Activated naive CD4-positive, alpha-beta T cell treated with Interleukin-2 at 50 U/mL for 16 hours (primary cell): ENCODE measurements at places on chromosomes 1 and 21.

DNA sequence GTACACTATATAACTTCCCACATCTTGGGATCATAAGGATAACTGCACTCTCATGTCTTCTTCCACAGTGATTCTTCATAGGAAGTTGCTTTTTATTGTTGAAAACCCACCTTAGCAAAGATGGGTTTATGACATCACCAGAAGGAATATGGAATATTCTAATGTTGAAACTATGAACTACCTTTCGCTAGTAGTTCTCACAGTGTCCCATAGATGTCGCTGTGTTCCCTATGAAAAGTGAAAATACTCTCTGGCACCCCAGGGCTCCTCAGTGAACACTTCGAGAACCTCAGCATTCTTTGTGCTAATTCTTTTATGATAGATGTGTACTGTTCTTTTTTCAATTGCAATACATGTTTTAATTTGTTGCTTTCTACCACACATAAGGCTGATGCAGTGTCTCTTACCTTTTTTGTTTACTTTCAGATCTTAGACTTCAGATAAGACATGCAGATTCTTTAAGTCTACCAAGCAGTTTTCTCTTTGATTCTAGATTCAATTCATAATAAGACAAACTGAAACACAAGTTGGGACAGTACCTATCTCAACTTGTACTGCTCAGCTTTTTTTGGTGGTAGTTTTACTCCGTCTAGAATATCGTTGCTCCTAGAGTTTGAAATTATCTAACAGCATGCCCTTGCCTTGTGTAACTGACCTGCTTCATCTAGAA is 90.8 kb downstream of the GTF2B start:
- peak; percentile 32 for DNase-seq

DNA sequence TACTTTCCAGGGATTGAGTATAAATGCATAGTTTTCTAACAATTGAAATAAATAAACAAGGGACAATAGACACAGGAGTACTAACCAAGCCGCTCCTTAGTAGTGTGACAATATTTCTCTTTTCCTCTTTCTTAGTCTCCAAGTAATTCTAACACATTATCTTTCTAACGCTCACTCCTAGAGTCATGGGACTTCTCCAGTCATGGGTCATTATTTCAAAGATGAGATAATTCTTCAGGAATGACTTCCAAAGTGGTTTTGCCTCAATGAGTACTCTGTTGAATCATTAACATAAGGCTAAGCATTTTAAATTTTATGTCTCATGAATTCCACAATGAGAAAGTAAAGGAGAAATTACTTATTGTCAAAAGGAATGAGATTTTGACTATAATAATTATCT is 605.8 kb upstream of the ADAMTS5 start:
- no peak for DNase-seq

GRCh38 chr1:159898527-159898926 is 1.4 kb downstream of the CFAP45 start:
- DNase-seq = no peak

- DNase-seq = no peak
These were observed 23.9 kb downstream of the TRPM2 start for GRCh38 chr21:44377201-44377921.

DNA sequence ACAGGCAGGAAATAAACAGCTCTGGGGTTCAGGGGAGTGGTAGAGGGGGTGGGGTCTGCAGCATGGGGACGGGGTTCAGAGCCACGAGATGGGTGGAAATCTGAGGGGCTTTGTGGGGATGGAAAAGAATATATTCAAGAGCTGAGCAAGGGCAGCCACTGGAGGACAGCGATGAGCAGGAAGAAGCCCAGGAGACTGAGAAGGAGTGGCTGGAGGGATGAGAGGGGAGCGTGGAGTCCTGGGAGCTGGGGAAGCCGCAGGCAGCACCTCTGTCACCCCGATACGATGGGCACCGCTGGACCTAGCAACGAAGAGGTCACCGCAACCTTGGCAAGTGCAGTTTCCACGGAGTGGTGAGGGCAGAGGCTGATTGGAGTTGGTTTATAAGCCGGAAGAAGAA is 10.0 kb upstream of the KCNAB2 start:
- DNase-seq = no peak

- DNase-seq = no peak
These were observed 429.4 kb upstream of the TMPRSS15 start for GRCh38 chr21:18832950-18833349.

DNA sequence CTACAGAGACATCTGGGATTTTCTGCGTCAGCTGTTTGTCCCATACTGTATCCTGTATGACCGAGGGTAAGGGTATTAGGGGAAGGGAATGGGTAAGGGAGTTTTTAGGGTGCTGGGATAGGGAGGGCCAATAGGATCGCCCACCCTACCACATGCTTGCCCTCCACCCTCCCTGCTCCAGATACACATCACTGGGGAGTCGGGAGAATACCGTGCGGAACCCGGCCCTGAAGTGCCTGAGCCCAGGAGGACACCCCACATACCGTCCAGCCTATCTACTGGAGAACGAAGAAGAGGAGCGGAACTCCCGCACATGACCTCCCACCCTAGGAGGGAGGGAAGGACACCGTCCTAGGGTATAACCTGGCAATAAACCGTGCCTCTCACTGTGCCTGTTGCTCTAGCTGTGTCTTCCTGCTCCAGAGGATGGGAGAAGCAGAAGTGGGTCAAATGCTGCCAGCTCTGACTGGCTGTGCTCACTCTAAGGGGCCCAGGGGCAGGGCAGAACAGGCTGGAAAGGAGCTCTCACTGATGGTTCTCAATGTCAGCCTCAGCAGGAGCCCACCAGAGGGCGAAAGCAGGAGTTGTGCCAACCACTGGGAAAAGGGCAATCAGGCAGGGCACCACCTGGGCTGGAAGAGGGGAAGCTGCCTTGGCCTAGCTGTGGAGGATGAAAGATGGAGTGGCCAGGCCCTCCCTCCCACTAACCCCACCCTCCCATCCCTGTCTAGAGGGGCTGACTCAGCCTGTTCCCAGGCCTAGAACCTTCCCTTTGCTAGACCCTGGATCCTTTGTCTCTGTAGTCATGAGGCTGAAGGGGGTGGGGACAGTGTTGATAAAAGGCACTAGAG is 440 bp upstream of the LENEP start:
- DNase-seq = no peak

GRCh38 chr1:234325878-234326496 is 47.3 kb upstream of the COA6 start:
- peak; percentile 42 for DNase-seq

DNA sequence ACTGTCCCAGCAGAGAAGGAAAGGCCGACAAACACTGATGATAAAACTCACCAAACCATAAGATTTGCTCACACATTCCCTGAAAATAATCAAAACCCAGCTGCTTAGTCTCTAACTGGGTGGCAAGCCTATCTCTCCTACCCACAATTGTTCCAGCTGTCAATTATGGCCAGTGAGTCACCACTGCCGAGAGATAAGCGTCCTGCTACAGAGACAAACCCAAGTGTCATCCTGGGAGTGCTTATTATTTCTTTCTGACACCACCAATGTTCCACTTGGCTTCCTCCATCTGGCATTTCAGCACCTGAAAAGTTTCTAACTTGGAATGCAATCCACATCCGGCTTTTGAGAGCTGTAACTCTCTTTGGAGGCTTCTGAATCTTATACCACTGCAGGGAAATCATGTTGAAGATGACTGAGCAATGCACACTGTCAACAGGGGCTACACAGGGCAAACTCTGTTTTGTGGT is 51.5 kb upstream of the VAV3 start:
- no peak for DNase-seq

- no peak for DNase-seq
These were observed 5.8 kb downstream of the ZMYND12 start for GRCh38 chr1:42450061-42450460.

GRCh38 chr1:15081102-15081501 is 72.4 kb upstream of the TMEM51 start:
- no peak for DNase-seq

DNA sequence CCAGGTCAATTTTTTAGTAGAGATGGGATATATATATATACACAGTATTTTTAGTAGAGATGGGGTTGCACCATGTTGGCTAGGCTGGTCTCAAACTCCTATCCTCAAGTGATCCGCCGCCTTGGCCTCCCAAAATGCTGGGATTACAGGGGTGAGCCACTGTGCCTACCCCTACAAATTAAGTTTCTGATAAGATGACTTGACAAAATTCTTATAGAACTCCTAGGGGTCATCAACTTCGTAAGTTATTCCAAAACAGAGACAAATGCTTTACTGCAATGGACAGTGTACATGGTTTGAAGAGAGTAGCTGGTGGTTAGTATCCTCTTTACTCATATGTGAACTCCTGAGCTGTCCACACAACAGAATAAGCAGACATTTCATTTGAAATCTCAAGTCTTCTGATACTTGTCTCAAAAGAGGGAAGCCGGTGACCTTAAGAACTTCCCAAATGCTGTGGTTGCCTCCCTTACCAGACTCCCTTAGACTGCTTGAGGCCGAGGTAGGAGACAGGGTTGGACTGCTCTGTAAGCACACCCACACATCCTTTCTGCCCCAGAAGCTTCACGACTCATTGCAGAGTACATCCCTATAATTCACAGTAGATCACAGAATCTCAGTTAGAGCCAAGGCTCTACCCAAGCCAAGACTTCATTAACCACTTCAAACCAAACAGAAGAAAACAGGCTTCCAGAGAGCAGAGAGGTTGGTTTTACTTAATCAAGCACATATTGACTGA is 244.1 kb upstream of the IRF2BP2 start:
- no peak for DNase-seq

DNA sequence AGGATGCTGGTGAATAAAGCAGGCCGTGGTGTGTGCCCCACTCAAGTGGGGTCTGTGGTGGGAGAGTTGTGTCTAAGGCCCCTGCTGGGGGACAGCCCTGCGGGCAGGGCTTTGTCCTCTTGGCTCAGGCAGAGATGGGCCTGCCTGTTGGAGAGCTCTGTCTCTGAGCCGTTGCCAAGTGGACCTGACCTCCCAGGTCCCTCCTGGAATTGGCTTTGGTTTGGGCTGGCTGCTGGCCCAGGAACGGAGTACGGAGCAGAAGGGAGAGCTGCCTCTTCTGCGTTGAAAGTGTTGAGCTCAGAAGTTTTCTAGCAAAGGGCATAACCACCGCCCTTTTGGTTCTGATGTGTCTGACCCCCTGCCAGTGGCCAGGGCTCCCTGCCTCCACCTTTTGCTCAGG is 153.9 kb downstream of the PEX14 start:
- DNase-seq = no peak

GRCh38 chr1:201516511-201517127 is 9.7 kb upstream of the CSRP1 start:
- DNase-seq = no peak

GRCh38 chr1:60342569-60342968 is 269.0 kb upstream of the C1orf87 start:
- DNase-seq = no peak

DNA sequence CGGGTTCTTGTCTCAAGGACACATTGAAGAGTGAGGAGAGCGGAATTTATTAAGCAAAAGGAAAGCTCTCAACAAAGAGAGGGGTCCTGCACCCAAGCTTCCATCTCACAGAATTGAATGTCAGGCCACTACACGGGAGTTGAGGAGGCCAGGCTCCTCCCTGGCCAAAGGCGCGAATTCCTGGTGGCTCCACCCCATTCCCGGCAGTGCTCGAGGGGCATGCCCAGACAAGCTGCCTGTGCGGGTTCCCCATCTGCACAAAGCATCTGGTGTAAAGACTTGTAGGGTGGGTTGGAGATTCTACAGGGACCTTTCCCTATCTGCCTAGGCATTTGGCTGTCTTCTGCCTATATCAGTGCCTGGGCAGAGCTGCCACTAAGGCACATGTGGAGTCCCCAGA is 648.5 kb upstream of the PKN2 start:
- no peak for DNase-seq

- no peak for DNase-seq
These were observed 1.5 kb downstream of the AADACL3 start for GRCh38 chr1:12717301-12717838.

- no peak for DNase-seq
These were observed 40.4 kb upstream of the BMP8A start for GRCh38 chr1:39450956-39451606.

DNA sequence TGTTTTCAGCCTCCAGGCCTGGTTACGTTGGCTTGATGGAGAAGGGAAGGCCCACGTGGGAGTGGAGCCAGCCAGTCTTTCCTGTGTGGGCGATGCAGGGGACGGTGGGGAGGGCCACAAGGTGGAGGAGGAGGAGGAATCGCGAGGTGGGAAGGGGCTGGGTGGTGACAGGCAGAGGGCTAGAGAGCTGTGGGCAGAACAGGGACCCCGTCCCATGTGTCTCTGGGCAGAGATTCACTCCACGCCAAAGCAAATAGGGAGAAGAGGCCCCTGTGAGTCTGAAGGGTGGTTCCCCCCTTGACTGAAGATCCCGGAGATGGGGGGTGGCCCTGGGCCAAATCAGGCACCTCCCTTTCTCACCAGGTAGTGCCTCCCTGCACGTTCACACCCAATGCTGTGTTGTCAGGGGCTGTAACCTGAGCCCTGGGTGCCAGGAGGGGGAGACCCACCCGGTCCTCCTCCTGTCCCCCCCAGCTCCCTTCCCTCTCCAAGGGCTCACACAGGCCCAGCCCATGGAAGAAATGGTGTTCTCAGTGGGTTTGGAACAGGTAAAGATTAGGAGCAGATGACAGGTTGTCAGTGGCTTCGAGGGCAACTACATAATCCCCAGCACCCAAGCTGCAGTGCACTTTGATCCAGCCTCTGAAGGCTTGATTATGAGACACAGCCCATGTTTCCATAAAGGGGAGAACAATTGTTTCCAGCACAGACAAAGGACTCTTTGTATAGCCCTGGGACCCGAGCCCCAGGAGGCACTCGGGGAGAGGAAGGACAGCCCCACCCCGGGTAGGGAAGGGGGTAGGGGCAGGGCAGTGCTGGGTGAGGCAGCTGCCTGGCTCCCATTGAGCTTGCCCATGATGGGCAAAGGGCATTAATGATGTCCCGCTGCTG is 37.7 kb upstream of the GPR37L1 start:
- DNase-seq = no peak

DNA sequence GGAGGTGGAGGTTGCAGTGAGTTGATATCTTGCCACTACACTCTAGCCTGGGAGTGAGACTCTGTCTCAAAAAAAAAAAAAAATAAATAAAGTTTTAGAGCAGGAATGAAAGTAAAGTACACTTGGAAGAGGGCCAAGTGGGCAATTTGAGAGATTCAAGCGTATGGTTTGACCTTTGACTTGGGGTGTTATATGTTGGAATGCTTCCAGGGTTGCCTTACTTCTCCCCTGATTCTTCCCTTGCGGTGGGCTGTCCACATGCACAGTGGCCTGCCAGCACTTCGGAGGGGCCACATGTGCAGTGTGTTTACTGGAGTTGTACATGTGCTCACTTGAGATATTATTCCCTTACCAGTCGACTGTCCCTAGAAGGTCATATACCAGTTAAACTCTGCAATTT is 295.5 kb upstream of the PROX1 start:
- no peak for DNase-seq

DNA sequence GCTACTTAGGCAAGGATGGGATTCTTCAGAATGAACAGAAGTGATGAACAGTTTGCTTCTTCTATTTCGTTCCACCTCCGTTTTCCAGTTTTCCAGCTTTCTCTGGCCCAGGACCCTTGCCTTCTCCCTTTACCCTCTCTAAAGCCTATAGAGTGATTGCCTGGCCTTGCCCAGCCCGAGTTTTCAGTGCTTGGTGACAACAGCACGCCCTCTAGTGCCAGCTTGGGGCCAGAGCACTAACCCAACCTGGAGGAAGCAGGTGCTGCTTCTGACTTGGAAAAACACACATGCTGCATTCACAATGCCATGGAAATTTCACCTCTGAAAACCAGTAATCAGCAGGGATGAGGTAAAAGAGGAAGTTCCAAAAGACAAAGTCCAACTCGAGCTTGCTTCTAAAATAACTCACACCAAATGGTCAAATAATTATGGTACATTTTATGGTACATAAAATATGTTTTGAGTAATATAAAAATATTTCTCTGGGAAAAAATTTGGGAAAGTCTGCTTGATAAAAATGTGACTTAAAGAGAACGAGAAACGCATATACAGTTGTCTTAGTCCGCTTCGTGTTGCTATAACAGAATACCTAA is 26.1 kb downstream of the UBE2T start:
- DNase-seq = peak; percentile 76
